ENCODE measurements at places on chromosomes 4 and X. TPM values are rescaled to one million over a fixed set of nuclear protein-coding genes. Genes with fewer than 3 reads are reported as not detected.

CT45A5 gene
- total RNA-seq, result not detected

SYNPO2 gene
- total RNA-seq, result 1.2 TPM

MGARP gene
- 0.32 TPM for total RNA-seq

ITGB1BP2 gene
- 1.6 TPM for total RNA-seq

DCLK2 gene
- 12.0 TPM for total RNA-seq

TRIML2 gene
- total RNA-seq, result 34.9 TPM

PNCK gene
- 0.42 TPM for total RNA-seq

HS6ST2 gene
- total RNA-seq, result 39.1 TPM

FOXR2 gene
- not detected for total RNA-seq

GAGE2A gene
- total RNA-seq, result not detected

ELF4 gene
- total RNA-seq, result 10.5 TPM

GK2 gene
- not detected for total RNA-seq

COX7B2 gene
- total RNA-seq, result not detected

DGAT2L6 gene
- not detected for total RNA-seq

LAS1L gene
- 45.4 TPM for total RNA-seq

RPA4 gene
- total RNA-seq, result 0.67 TPM

GRIA2 gene
- not detected for total RNA-seq

FRMD7 gene
- not detected for total RNA-seq

BRS3 gene
- total RNA-seq, result not detected

RBM47 gene
- 40.2 TPM for total RNA-seq

SSX3 gene
- total RNA-seq, result not detected

ATG4A gene
- 8.3 TPM for total RNA-seq

STS gene
- 1.9 TPM for total RNA-seq

ARMCX1 gene
- total RNA-seq, result 0.05 TPM

PPEF2 gene
- not detected for total RNA-seq

ZGRF1 gene
- total RNA-seq, result 8.7 TPM

NXF3 gene
- not detected for total RNA-seq

SLC4A4 gene
- 0.10 TPM for total RNA-seq

ARHGAP24 gene
- 1.3 TPM for total RNA-seq

F11 gene
- not detected for total RNA-seq

VEGFC gene
- total RNA-seq, result 19.2 TPM

SH3D19 gene
- 20.4 TPM for total RNA-seq

FUNDC1 gene
- 31.1 TPM for total RNA-seq

MAN2B2 gene
- 5.9 TPM for total RNA-seq

STARD8 gene
- 0.72 TPM for total RNA-seq

BCLAF3 gene
- 4.8 TPM for total RNA-seq

RNF128 gene
- total RNA-seq, result 0.12 TPM

PNMA5 gene
- total RNA-seq, result not detected

ENAM gene
- not detected for total RNA-seq

UFSP2 gene
- 27.7 TPM for total RNA-seq

DCX gene
- not detected for total RNA-seq

BGN gene
- total RNA-seq, result 2.0 TPM

RTL3 gene
- not detected for total RNA-seq

AKAP4 gene
- not detected for total RNA-seq

TKTL2 gene
- not detected for total RNA-seq

FAM241A gene
- 6.2 TPM for total RNA-seq

GABRE gene
- total RNA-seq, result 45.3 TPM

RBMX2 gene
- total RNA-seq, result 46.8 TPM

MUC7 gene
- not detected for total RNA-seq
